ENCODE measurements at places on chromosomes 12 and 14.

GRCh38 chr12:91695964-91696363, 449.7 kb downstream of the BTG1 start:
- DNase-seq = no peak

GRCh38 chr14:94026889-94027469, 839 bp downstream of the OTUB2 start:
- DNase-seq = no peak

DNA sequence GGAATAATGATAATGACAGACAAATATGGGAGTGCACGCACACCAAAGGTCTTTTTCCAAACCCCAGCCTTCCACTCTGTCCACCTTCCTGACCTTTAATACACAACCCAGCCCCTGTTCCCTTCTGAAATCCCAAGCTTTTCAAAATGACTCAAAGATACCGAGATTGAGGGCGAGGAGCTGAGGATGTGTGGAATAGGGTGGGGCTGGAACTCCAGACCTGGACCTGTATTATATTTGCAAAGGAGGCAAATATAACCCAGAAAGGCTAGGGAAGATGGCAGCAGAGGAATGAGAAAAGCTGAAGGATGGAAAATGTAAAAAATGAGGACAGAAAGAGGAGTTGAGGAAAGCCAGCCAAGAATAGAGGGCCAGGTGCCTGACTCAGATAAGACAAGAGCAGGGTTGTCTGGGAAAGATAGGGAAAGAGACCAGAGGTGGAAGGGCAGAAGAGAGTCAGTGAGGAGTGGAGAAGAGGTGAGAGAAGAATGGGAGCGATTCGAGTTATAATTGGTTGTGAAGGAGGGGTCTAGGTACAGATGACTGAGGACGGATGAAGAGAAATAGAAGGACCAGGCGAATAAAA, 1.0 kb upstream of the PTMS start:
- no peak for DNase-seq

- DNase-seq = no peak
Measured at GRCh38 chr12:132689227-132689626, 1.8 kb downstream of the PXMP2 start.
